Activated T-helper 2 cell treated with anti-CD3 and anti-CD28 coated beads, Interferon-gamma antibody, Interleukin-2, Interleukin-4, amounts not matched to agents 10 μg/mL and 5 μg/mL and 100 μg/mL, durations not matched to agents 14 hours and 24 hours and 36 hours (primary cell): ENCODE measurements at places on chromosomes 2 and 18.

- no peak for DNase-seq
Measured at GRCh38 chr2:10234013-10234306, 68.7 kb upstream of the HPCAL1 start.

DNA sequence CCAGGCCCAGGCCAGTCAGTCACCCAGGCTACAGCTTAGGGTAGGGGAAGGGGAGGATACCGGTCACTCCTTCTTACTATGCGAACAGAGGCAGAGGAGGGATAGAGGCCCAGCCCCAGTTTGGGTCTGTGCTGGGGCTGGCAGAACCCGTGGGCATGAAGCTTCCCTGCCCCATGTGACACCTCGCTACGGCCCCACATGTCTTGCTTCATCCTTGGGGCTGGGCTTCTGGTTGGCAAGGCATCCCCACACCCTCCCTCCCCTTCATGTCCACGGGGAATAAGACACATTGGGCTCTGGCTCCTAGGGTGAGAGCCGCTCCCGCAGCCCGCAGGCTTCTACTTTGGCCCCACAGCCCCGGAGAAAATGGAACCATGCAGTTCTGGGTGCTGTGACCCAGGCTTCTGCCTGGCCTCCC lies 32.4 kb downstream of the HS1BP3 start:
- no peak for DNase-seq

GRCh38 chr18:67778016-67778415 lies 261.5 kb upstream of the DSEL start:
- no peak for DNase-seq

DNA sequence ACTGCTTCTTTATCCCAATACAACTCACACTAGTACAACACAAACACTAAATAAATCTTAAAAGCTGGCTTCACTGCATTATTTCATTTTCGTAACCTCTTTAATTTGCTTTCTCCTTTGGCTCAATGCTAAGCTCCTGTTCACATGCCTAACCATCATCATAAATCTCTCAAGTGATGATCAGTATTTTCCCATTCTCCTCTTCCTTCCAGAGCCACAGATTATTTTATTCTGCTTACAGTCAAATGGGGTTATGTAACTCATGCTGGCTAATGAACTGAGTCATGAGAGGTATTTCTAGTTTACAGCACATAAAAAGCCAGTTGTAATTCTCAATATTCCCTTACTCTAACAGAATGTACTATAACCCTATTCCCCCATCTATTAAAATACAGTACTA lies 350.4 kb upstream of the ZC3H15 start:
- no peak for DNase-seq

- no peak for DNase-seq
Measured at GRCh38 chr18:79952456-79952995, 1.1 kb upstream of the SLC66A2 start.
